ENCODE measurements at places on chromosomes 5 and 9. TPM values are rescaled to one million over a fixed set of nuclear protein-coding genes. Genes with fewer than 3 reads are reported as not detected.

The DMRT3 gene
- not detected for total RNA-seq

The MAMDC4 gene
- total RNA-seq: 16.6 TPM

The PCDHGA12 gene
- 0.09 TPM for total RNA-seq

The P4HA2 gene
- 8.9 TPM for total RNA-seq

The ARID3C gene
- 0.76 TPM for total RNA-seq

The TAS2R1 gene
- total RNA-seq: not detected

The GMCL2 gene
- total RNA-seq: not detected

The NELFB gene
- 54.1 TPM for total RNA-seq

The GRXCR2 gene
- not detected for total RNA-seq

The RAD50 gene
- 46.0 TPM for total RNA-seq

The MOB3B gene
- 0.80 TPM for total RNA-seq

The TUSC1 gene
- 0.59 TPM for total RNA-seq
